IgD-negative memory B cell (primary cell): ENCODE measurements at places on chromosomes 11 and 22. TPM values are rescaled to one million over a fixed set of nuclear protein-coding genes. Genes with fewer than 3 reads are reported as not detected.

Gene RFPL1
- not detected for polyA plus RNA-seq

Gene CTSW
- 29.2 TPM for polyA plus RNA-seq

Gene SYCE3
- polyA plus RNA-seq: not detected

Gene MS4A12
- not detected for polyA plus RNA-seq

Gene GAL
- polyA plus RNA-seq: not detected

Gene GRAP2
- polyA plus RNA-seq: 11.8 TPM
